ENCODE measurements at places on chromosomes 5 and 9. TPM values are rescaled to one million over a fixed set of nuclear protein-coding genes. Genes with fewer than 3 reads are reported as not detected.

- DNase-seq, result peak; percentile 31
Measured at GRCh38 chr5:133333326-133334150, 278.8 kb downstream of the FSTL4 start.

ACOT12 gene
- 3.0 TPM for total RNA-seq

ADRB2 gene
- 93.2 TPM for total RNA-seq

RGS14 gene
- total RNA-seq, result 58.5 TPM

DNA sequence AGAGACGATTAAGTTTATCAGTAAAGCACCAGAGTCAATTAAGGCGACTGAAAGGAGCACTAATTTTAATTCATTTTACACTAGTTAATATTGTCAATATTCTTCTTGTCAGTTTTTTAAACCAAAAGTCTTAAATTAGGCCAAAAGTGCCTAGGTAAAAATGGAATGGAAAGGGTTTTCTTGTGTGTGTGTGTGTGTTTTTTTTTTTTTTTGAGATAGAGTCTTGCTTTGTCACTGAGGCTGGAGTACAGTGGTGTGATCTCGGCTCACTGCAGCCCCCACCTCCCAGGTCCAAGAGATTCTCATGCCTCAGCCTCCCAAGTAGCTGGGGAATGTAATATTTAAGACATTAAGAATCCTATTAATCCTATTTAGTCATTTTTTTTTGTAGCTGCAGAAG lies 3.1 kb upstream of the APC start:
- DNase-seq, result no peak

GRCh38 chr9:136255166-136255538 lies 9.5 kb upstream of the QSOX2 start:
- no peak for DNase-seq

DNA sequence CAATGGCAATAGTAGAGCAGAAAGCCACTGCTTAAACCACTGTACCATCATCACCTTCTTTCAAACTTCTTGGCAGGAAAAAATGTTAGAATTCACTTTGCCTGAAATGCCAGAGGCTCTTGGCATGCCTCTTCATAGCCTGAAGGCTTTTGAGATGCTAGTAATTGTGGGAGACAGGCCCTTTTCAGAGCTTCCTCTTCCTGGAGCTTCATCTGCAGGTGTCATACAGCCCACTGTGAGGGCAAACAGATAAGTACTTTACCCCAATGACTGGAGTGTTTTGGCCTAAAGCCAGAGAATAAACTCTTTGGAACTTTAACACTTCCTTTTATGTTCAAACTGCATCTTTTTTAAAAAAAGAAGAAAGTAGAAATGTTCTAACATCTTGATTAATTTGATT lies 81.3 kb upstream of the TMEM171 start:
- DNase-seq, result no peak

GRCh38 chr9:116873937-116874914 lies 187.1 kb downstream of the TRIM32 start:
- no peak for DNase-seq

- no peak for DNase-seq
Measured at GRCh38 chr5:129569295-129569694, 109.2 kb downstream of the ADAMTS19 start.

GRCh38 chr9:131676431-131676972 lies 63.4 kb downstream of the RAPGEF1 start:
- no peak for DNase-seq

CLIC3 gene
- total RNA-seq, result 120 TPM

GRCh38 chr5:139669662-139670368 lies 21.7 kb downstream of the CXXC5 start:
- DNase-seq, result no peak

GRCh38 chr9:112703304-112703703 lies 14.6 kb downstream of the INIP start:
- no peak for DNase-seq
